ENCODE measurements at places on chromosomes 16 and 17.

DNA sequence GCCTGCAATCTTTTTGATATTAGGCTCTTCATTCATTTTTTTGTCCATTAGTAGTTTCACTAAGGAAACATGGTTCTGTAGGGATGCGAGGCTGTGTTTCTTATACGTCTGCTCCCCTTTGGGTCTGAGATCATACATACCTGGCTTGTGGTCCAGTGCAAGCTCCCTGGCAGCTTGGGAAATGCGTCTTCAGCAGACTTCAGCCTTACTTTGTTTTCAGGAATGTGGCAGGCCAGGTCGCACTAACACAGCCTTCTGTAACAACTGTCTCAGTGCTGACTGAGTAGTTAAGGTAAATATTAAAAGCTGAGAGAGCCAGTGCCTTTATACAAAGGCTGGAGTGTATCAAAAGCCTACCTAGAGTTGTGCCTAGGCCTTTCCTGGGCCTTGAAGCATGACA is 970.5 kb upstream of the EEF2KMT start:
- no peak for DNase-seq

DNA sequence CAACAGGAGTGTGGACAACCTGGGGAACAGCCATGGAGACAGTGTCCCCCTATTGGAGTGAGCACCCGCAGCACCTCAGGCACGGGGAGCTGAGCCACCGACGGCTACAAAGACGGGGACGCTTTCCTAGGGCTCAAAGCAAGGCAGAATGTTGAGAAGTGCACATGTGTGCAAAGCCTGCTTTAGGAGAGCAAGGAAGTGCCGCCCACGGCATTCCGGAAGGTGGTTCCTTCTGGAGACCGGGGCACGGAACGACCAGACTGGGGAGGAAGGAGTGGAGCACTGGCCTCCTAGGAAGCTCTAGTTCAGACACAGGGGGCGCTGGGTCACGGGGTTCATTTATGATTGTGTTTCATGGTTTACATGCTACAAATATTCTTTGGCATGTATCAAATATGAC is 52.2 kb downstream of the TBC1D16 start:
- DNase-seq: no peak

DNA sequence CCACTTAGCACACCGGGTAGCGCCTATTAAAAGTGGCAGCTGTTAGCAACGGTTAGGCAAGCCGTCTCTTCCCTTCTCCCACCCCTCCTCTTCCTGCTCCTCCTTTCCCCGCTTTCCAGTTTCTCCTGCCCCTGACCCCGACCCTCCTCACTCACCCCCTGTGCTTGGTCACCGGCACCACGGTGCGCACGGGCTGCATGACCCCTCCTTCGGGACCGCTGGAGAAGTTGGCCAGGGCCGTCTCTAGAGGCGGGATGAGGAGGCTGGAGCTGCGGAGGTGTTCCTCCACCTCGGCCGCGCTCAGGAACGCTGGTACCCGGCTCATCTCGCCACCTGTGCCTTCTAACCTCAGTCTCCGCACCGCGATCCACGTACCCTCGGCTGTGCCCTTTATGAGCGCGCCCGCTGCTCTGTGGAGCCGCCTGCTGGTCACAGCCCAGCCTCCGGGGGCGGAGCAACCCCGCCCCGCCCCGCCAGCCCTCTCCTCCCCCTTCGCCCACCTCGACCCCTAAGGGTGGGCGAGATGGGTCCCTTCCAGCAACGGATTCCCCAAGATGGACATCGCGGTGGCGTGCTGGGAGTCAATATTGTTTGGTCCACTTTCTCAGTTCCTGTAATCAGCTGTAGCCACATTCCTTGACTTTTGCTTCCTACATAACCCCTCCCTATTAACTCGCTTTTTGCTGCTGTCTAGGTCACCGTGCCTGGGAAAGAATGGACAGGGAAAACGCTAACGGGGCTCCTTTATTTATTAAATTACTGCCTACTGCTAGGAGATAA is at the start of gene CRYM:
Gene CRYM (minus strand): TSS at position 364 of the 780 bp plus-strand sequence. CDS start 39 bp downstream, at position 325.
- no peak for DNase-seq

GRCh38 chr17:73901661-73902415 is 257.6 kb upstream of the SDK2 start:
- no peak for DNase-seq
